LHCN-M2 (cell line): ENCODE measurements at places on chromosomes 16 and 17. TPM values are rescaled to one million over a fixed set of nuclear protein-coding genes. Genes with fewer than 3 reads are reported as not detected.

DNA sequence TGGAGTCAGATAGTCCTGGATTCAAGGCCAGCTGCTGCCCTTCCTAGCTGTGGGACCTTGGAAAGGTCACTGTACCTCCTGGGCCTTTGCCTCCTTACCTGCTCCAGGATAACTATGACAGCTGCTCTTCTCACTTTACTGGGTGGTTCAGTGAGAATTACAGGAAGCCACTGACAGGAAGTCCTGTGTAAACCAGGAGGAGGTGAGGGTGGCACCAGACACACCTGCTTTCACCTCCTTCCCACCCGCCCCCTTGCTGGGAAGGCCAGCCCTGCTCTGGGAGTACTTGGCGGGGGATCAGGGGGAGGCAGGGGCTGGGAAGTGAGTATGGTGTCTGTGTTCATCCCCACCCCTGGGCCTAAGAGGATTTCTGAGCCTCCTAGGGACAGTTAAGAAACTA lies 42.6 kb downstream of the CPNE2 start:
- DNase-seq = no peak

DNA sequence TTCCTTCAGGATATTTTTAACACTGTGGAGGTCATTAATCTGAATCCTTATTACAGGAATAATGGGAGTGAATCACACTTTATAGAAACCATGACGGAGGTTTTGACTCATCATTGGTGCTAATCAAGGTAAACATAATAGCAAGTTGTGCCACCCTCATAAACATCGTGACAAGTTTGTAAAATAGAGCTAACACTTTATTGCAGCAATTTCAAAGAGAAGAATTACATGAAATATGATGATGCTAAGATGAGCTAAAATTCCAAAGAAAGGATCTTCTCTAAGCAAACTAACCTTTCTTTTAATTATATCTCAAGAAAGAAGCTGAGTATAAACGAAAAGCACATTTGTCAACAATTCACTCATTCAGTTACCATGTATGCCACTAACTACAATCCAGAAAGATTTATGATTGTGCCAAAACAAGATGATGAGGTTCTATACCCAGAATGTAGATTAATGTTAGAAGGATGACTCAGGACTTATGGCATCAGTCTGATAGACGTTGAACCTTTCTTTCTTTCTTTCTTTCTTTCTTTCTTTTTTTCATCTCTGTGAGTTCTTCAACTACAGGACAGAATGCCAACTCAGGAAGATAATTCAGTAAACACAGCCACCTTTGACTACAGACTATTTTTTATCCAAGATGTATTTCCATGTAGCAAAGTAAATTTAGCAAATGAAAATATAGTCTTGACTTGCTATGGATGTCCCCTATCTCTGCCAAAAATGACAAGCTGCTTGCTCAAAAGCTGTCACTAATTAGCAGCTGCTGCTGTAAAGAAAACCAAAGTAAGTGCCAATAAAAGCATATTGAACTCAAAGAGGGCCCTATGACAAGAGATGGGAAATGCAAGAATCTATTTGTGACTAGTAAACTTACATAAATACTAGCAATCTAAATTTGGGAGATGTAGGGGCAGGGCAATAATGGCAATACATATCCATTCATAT lies 23.3 kb downstream of the STAT5B start:
- DNase-seq = no peak

DNA sequence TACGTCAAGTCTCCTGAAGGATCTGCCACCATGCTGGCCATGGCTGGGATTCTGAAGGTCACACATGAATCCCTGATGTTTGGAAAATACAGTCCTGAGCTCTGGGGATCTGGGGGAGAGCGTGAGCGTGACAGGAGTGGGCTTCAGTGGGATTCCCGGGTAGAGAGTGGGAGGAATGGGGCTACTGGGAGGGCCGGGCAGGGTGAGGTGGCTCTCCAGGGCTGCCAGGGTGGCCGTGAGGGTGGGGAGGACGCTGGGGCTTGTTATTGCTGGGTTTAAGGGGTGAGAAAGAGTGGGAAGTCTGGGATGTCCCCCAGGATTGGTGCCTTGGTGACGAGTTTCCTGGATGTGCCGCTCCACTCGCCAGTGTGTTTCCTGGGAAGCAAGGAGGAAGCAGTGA lies 31.3 kb downstream of the FOXL1 start:
- no peak for DNase-seq

DNA sequence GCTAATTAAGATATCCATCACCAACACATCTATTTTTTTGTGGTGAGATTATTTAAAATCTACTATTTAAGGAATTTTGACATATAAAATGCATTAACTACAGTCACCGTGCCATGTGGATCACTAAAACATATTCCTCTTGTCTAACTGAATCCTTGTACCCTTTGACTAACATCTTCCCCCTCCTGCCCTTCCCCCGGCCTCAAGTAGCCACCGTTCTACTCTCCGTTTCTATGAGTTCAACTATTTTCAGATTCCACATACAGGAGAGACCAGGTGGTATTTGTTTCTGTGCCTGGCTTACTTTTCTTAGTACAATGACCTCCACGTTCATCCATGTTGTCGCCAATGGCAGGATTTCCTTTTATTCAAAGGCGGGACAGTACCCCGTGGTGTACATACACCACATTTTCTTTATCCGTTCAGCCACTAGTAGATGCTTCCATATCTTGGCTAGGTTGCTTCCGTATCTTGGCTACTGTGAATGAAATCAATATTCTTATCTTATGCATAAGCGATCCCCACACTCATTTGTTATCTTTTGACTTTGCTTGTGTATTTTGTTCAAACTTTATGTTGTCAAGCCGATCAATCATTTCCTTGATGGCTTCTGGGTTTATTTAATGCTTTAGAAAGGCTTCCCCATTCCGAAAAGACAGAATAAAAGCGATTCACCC lies 134.7 kb downstream of the KCNJ12 start:
- no peak for DNase-seq

DNA sequence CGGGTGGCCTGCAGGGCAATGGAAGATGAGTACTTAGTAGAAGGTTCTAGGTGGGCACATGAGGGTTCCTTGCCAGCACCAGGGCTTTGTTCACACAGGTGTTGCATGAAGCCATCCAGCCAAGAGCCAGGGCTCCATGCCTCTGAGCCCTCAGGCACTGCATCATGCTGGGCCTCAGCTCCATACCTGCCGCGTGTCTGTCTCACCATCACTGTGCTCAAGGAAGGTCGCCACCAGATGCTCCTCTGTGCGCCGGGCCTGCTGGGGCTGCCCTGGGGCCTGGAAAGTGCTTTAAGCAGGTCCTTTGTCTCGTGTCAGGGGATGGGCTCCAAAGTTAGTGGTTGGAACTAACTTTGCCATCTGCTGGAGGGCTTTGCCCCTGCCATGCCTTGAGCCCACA lies 25.6 kb downstream of the C16orf90 start:
- no peak for DNase-seq

DNA sequence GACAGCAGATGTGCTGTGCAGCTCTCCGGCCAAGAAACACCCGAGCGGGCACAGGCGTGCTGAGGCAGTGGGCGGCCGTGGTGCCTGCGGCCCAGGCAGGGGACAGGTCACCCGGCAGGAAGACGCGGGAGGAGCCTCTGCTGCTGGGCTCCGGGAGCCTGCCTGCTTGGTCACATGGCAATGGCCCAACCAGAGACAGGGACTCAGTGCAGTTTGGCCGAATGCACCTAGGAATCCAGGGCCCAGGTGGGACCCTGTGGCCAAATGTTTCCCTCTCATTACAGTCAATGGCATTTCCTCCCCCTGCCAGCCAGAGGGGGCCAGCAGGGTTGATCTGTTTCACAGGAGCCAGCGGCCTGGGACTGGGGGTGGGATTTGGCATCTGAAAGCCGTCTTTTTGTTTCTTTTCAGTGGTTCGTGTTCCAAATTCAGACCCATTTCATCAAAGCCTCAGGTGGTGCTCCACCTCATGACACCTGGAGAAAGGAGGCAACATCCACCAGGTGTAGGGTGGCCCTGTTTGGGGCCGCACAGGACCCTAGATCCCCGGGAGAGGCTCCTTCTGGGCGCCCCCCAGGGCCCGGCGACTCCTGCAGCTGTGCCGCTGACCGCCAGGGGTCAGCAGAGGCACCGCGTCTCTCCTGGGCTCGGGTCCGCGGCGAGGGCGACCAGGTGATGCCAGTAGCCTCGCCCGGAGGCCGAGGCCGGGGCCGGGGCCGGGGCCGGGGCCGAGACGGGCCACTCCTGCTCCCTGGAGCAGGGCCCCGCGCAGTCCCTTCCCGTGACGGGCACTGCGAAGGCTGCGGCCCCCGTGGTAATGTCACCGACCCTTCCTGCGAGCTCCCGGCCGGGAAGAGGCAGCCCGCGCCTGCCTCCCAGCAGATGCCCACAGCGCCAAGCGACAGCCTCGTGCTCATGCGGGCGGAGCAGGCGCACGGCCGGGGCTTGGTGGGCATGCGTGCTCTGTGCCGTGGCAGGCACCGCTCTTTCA lies 118.5 kb downstream of the C16orf78 start:
- DNase-seq = no peak

DNA sequence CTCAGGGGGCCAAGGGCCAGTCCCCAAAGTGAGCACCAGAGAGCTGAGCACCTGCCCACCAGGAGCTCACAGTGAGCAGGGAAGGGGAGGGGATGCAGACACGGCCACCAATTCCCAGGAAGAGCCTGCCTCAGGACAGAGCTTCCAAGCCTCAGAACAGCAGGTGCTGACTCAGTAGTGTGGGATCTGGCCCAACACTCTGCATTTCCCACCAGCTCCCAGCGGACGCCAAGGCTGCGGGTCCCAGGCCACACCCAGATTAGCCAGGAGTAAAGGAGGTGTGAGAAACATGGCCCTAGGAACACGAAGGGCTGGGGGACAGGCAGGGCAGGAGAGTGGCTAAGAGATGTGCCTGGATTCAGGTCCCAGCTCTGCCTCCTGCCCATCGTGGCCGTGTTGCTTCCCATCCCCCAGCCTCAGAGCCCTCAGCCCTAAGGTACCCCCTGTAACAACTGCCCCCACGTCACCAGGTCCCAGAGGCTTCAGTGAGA lies 28.4 kb upstream of the EIF1 start:
- no peak for DNase-seq

DNA sequence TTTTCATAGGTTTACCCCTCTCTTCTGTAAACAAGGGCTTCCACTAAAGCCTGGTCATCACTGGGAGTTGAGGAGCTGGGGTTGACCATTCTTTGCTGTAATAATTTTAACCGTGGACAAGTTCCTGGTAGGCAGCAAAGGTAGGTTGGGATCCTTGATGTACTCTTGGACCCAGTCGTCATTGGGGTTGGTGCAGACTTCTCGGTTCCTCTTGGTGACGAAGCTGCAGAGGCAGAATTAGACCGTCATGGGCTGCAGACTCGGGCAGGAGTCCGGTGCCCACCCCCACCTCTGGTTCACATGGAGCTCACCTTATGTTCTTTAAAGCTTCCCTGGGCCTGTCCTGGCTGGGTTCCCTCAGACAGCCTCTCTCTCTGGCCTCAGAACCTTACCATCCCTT lies 3.8 kb downstream of the CCL16 start:
- DNase-seq = no peak

- DNase-seq = no peak
These were observed 105.5 kb downstream of the PRKCA start for GRCh38 chr17:66407864-66408263.

The TP53TG3C gene
- total RNA-seq = 1.1 TPM in 1 of 2 replicates, not detected in the other

The OR3A3 gene
- not detected in 2 replicates for total RNA-seq
